Esophagus mucosa (tissue), 1 donor: ENCODE measurements at places on chromosomes 4 and X. TPM values are rescaled to one million over a fixed set of nuclear protein-coding genes. Genes with fewer than 3 reads are reported as not detected.

Gene SPANXD
- not detected for total RNA-seq

Gene PDE6B
- total RNA-seq: 0.88 TPM

Gene TAB3
- 17.5 TPM for total RNA-seq

Gene HAND2
- total RNA-seq: 0.08 TPM

Gene SSX1
- not detected for total RNA-seq
